Stimulated activated CD4-positive, alpha-beta T cell treated with anti-CD3 and anti-CD28 coated beads, Interleukin-2, amount 100 ng/mL, for 4 hours (primary cell): ENCODE measurements at places on chromosomes 11 and 22.
A peak's percentile ranks its signal among the peaks of the same experiment; 100 is the strongest.

DNA sequence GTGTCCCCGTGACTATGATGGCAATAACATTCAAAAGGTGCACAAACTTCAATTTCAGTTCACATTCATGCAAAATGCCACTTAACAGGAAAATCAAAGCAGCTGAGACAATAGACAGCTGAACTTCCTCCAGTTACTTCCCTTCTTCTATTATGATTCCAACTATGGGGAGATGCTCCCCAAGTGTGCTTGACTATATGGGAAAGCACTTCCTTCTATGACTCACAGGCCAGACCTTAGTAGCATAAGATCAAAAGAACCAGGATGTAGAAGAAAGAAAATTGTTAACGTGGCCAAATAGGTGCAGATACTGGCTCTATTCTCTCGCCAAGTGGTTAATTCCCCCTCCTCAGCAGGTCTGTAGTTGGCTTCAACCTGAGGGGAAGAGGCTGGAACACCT lies 7.8 kb upstream of the FAT3 start:
- no peak for DNase-seq

- DNase-seq, result no peak
Measured at GRCh38 chr11:70546191-70546940, 148.0 kb downstream of the CTTN start.

GRCh38 chr11:84685976-84686375 lies 941.2 kb downstream of the DLG2 start:
- no peak for DNase-seq

DNA sequence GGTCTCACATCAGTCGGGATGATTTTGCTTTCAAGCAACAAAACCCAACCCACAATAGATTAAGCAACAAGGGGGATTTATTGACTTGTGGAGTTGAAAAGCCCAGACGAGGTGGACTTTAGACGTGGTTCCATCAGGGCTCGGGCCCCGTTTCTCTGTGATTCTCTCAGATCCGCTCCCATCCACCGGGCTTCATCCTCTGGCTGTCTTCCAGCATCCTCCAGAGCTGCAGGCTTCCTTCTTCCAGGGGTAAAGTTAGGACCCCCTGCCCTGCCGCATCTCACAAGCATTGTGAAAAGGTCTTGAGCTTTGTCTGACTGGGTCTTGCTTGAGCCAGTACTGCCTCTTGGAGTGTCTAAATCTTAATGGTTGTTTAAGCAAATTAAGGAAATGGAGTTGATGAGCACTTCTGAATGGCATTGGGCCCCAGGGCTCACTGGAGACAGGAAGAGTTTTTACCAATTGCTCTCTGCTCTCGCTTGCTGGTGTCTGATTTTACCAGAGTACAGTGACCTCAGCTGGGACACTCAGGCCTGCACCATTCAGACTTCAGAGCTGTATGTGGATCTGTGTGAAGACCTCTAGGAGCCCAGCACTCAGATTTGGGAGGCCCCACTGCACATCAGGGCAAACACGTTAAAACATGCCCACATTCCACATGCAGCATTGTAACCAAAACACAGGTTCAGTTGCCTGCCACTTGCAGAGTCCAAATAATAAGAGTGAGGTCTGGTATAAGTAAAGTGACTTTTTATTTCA lies 13.5 kb upstream of the FTH1 start:
- DNase-seq, result no peak

- DNase-seq, result no peak
Measured at GRCh38 chr11:82754410-82754809, 20.7 kb upstream of the FAM181B start.

- DNase-seq, result no peak
Measured at GRCh38 chr11:90737444-90738050, 514.7 kb upstream of the CHORDC1 start.

DNA sequence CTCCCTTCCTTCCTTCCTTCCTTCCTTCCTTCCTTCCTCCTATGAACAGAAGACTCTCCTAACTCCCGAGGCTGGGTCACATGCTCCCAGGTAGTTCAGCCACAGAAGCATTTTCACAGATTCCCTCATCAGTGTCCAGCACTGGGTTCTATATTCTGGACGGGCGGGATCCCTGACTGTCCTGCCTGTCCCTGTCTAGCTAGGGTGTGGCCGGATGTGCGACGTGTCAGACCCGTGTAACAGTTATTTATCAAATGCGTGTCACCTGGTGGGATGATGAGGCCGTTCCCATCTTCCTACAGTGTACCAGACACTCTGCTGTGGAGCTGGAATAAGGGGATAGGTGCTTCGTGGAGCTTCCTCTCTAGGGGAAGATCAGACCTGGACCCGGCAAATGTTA lies 901.0 kb downstream of the BRD1 start:
- DNase-seq, result no peak

GRCh38 chr11:88629496-88629895 lies 292.0 kb upstream of the CTSC start:
- DNase-seq, result no peak

GRCh38 chr11:111450480-111451320 lies 61.5 kb downstream of the BTG4 start:
- no peak for DNase-seq

GRCh38 chr11:107446822-107447431 lies 10.7 kb downstream of the CWF19L2 start:
- no peak for DNase-seq

DNA sequence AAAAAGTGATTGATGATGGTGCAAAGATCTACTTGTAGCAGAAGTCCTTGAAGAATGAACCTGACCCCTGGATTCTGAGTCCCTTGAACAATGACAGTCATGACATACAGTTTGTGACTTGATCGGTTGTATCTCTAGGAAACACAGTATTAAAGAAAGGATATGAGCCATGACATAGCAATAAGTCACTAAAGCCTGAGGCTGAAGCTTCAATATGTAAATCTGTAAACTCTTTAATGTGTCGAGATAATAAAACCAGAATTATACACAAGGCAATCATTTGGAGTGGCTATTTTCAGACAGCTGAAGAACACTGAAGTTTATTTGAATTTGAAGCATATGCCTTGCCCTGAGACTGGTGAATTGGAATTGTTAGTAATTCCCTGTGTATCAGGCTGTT lies 911.5 kb upstream of the RAG2 start:
- no peak for DNase-seq

DNA sequence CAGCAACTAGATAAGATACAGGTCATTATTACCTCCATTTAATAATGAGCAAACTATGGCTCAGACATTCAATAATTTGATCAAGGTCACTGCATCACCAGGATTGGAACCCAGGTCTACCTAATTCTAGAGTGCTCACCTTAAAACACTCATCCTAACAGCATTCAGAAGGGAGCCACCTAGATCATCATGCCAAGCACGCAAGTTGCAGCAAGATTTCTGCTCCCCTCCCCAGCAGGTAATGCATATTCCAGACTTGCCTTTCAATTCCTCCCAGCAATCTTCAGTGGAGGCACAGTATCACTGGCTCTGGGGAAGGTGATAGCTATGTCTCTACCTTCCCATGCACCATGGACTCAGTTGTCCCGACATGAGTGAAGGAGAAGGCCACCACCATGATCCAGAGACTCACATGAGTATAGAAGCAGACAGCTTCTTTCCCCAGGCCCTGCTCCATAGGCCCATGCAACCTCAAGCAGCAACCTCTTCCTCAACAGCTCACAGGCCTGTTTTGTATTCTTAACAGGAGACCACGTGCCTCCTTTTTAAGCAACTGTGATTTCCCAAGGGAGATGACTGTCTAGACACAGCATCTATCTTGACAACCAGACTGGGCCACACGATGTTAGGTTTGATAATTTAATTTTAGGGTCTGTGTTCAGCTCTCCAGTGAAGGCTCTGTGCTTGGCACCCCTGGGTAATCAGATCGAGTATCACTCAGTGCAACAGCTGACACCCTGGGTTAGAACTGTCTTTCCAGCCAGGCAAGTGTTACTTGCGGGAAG lies 36.4 kb downstream of the RAB30 start:
- DNase-seq, result no peak

DNA sequence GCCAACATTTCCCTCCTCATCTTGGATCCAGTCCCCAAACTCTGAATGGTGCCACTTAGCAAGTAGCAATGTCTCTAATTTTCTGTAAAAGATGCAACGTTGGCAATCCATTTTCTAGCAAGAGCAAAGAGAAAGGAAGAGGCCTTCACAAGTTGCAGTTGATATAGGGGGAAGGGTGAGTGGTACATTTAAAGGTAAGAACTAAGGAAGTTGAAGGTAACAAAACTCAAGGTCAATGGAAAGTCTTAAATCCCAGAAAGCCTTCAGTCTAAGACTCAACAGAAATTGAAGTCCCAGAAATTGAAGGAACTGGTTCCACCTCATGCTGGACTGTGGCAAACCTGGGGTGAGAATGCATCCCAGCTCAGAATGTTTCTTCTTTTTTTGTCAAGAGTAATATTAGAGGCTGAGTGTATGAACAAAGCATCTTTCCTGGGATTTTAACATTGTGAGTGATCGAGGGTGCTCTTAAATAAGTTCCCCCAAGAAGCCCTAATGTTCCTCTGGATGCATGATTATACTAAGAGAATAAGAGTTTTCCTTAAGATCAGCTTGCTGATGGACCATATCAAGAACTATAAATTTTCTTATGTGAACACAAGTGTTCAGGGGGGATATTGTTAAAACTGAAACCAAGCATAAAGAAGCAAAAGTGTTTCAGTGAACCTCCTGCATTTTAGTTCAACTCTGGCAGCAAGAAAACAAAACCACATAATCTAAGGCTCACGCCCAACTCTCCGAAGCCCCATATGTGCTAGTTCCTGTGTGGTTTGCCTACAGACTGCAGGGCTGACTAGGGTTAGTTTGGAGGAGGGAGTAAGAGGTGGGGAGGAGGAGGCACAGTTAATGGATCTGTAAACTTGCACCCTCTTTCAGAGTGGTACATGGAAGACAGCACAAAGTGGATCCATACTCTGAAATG lies at the start of gene GRAP2:
Gene GRAP2 (plus strand): TSS at position 779 of the 922 bp plus-strand sequence. CDS start 46,023 bp downstream, outside the sequence.
- peak; percentile 55 for DNase-seq

- no peak for DNase-seq
Measured at GRCh38 chr22:47139013-47139789, 376.8 kb downstream of the TBC1D22A start.

GRCh38 chr11:119426142-119426541 lies 3.2 kb upstream of the THY1 start:
- DNase-seq, result no peak

GRCh38 chr11:11807811-11808782 lies 33.7 kb upstream of the USP47 start:
- no peak for DNase-seq
